Hair follicular keratinocyte (primary cell): ENCODE measurements at places on chromosomes 2 and 18. TPM values are rescaled to one million over a fixed set of nuclear protein-coding genes. Genes with fewer than 3 reads are reported as not detected.

Gene MERTK
- total RNA-seq, result 0.15 TPM in 1 of 2 replicates, not detected in the other

Gene COL6A3
- 3.2 and 23.8 TPM in 2 replicates for total RNA-seq

Gene ROCK2
- total RNA-seq, result 14.1 and 17.2 TPM in 2 replicates

Gene GALM
- 0.16 and 1.5 TPM in 2 replicates for total RNA-seq

Gene LHCGR
- not detected in 2 replicates for total RNA-seq

Gene SLC19A3
- 0.08 and 6.6 TPM in 2 replicates for total RNA-seq

Gene CD302
- total RNA-seq, result 1.7 and 2.2 TPM in 2 replicates

Gene SP100
- 42.9 and 53.1 TPM in 2 replicates for total RNA-seq

Gene ADCYAP1
- total RNA-seq, result not detected in 2 replicates

Gene EMILIN1
- total RNA-seq, result 4.0 and 4.5 TPM in 2 replicates

Gene SEPTIN2
- 204 and 221 TPM in 2 replicates for total RNA-seq

Gene RAB27B
- 4.3 and 5.5 TPM in 2 replicates for total RNA-seq
